RWPE1 (cell line): ENCODE measurements at places on chromosomes 2 and 18.

- no peak for DNase-seq
Measured at GRCh38 chr2:43068041-43068533, 158.3 kb downstream of the ZFP36L2 start.

DNA sequence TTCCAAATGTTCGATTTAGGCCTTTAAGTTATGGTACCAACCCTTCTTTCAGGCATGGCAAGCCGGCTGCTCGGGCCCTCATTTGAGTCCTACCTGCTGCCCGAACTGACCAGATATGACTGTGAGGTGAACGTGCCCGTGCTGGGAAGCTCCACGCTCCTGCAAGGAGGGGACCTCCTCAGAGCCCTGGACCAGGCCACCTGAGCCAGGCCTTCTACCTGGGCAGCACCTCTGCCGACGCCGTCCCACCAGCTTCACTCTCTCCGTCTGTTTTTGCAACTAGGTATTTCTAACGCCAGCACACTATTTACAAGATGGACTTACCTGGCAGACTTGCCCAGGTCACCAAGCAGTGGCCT lies 87.2 kb downstream of the EPAS1 start:
- no peak for DNase-seq

GRCh38 chr2:59956981-59957380 lies 596.5 kb downstream of the BCL11A start:
- no peak for DNase-seq

DNA sequence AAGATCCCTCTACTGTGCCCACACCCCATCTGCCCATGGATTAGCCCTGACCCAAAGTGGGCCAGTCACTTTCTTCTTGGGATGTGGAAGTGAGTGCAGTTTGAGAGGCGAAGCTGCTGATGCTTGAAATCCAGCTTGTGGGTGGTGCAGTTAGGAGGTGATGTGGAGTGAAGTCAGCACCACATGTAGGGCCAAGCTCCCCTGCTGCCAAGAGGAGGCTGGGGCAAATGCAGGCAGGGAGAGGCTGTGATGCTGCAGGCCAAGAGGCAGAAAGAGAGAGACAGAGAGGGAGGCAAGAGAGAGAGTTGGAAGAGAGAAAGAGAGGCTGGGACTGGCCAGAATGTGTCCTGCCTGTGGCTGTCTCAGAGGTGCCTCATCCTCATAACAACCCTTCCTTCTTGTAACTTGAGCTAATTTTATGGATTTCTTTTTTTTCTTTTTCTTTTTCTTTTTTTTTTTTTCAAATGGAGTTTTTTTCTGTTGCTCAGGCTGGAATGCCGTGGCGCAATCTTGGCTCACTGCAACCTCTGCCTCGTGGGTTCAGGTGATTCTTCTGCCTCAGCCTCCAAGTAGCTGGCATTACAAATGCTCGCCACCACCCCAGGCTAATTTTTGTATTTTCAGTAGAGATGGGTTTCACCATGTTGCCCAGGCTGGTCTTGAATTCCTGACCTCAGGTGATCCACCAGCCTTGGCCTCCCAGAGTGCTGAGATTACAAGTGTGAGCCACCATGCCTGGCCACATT lies 35.3 kb upstream of the CAB39 start:
- DNase-seq: no peak

- DNase-seq: no peak
Measured at GRCh38 chr2:177264209-177264692, 276 bp downstream of the NFE2L2 start.

DNA sequence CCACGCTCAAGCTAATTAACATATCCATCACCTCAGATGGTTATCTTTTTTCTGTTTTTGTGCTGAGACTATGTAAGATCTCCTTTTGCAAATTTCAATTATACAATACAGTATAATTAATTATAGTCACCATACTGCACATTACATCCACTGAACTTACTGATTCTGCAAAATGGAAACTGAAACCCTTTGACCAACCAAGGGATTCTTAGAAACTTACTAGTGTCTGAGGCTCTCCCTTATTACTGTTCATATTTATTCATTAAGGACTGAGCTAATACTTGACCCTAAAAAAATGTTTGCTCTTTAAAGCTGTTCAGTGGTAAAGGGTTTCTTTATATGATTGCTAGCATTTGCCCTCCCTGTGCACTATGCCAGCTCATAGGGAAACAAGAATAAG lies 50.7 kb downstream of the ADAM23 start:
- no peak for DNase-seq

- no peak for DNase-seq
Measured at GRCh38 chr2:31275976-31276375, 42.0 kb downstream of the EHD3 start.

- no peak for DNase-seq
Measured at GRCh38 chr2:210227290-210228088, 2.2 kb upstream of the ACADL start.

- DNase-seq: no peak
Measured at GRCh38 chr18:37493352-37493935, 72.2 kb downstream of the CELF4 start.

- no peak for DNase-seq
Measured at GRCh38 chr2:190583507-190584337, 49.2 kb upstream of the NEMP2 start.

DNA sequence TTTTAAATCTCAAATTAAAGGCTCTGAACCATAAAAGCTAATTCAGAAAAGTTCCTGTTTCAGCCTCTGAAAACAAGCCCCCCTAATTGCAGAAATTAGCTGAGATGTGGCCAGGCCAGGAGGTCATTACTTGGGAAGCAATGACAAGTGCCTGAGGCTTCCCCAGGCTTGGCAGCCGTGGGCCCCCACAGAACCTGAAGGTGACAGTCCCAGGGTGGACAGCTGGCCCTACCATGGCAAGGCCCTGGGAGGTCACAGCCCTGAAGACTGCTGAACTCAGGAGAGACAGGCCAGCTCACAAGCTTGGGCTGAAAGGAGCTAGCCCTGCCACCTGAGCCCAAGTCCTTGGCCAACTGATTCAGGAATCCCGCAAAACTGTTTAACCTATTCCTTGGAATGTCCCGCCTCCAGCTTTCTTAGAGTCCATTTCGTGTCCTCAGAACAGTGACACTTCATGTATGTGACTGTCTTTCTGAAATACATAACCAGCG lies 54.3 kb upstream of the PKDCC start:
- DNase-seq: no peak

- no peak for DNase-seq
Measured at GRCh38 chr18:48095726-48096125, 165.3 kb upstream of the SMAD2 start.

DNA sequence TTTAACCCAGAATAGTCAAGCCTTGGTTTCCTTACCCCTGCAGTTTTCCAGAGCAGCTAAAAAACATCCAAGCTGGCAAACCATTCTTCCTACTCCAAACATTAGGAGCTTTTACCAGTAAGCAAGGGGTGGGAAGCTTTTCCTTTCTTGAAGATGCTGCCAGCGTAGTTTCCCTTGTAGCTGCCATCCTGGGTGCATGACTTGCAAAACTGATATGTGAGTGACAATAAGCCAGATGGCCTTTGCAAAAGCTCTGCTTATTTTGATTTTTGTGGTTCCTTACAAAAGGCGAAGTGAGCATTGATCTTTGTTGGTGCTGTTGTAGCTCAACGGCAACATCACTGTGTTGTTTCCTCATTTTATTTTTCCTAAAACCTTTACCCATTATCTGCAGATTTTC lies 138.8 kb downstream of the WDSUB1 start:
- no peak for DNase-seq
